ENCODE measurements at places on chromosomes 16 and 17.
A peak's percentile ranks its signal among the peaks of the same experiment; 100 is the strongest.

DNA sequence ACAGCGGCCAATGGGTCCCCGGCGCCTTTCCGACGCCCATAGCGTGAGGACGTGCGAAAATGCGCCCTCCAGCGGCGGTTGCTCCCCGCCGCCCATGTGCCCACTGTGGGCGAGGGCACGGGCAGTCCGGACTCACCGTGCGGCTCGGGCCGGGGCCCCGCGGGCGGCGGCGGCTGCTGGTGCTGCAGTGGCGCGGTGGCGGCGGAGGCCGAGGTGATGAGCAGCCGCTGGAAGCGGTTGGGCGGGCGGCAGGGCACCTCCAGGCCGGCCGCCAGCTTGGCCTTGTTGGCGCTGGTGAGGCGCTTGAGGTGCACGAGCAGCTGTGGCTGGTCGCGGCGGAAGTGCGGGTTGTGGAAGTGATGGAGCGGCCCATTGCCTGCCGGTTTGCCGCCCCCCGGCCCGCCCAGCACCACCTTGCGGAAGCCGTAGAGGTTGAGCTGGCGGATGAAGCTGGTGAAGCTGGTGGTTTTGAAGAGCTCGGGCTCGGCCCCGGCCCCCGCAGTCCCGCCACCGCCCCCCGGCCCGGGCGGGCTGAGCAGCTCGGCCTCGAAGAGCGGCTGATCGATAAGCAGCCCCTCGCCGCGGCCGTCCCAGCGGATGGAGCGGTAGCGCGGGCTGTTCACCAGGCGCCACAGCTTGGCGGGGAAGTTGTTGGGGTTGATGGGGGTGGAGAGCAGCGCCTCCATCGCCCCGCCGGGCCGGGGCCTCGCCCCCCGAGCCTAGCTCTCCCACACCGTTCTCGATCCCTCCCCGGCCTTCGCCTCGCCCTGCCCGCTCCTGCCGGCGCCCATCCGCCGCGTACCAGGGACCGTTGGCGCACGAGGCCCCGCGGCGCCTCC is at the start of gene HSF5:
Gene HSF5, minus strand, starts transcription at position 820 of the 839 bp plus-strand sequence. Its CDS starts 134 bp downstream, at position 686.
- peak; percentile 89 for DNase-seq

GRCh38 chr16:85485379-85485778 is 127.7 kb upstream of the GSE1 start:
- no peak for DNase-seq

- peak; percentile 68 for DNase-seq
Measured at GRCh38 chr16:25013751-25014499, 1.2 kb downstream of the ARHGAP17 start.

GRCh38 chr17:9225305-9226101 is 204.2 kb downstream of the NTN1 start:
- DNase-seq: no peak

Data from naive B cell (primary cell).